AG09319 (cell line): ENCODE measurements at places on chromosomes 12 and 14.

DNA sequence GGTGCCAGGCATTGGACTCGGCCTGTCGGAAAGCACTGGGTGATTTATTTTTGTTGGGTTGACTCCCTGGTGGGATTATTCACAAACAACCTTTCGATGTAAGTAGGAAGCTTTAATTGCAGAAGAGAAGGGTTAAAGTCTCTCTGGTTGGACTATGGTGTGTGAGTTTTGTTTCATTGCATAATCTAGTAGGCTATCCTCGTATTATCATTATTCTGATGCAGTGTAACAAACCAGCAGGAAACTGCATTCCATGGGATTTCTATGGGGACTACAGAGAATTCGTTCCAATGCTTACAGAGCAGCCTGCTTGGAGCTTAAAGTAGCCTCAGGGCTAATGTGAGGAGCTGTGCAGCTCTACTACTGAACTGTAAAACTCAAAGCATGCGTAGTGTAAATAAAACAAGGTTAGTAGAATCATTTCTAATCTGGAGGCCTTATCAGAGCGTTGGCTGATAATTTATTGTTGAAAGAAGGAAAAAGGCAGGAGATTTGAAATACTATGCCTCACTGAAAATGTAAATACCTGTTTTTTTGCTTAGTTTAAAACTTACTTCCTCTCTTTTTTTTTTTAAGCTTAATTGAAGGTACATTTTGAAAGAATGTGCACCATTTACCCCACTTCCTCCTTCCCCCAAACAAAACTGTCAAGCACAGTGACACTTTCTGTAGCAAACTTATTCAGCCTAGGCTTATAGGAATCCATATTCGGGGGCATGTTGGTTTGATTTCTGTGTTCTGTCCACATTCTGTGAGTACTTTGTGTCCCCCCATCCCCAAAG is 226.7 kb downstream of the NPAS3 start:
- DNase-seq: peak; percentile 22

GRCh38 chr12:40946612-40947194 is 241.4 kb upstream of the PDZRN4 start:
- DNase-seq: peak; percentile 10

DNA sequence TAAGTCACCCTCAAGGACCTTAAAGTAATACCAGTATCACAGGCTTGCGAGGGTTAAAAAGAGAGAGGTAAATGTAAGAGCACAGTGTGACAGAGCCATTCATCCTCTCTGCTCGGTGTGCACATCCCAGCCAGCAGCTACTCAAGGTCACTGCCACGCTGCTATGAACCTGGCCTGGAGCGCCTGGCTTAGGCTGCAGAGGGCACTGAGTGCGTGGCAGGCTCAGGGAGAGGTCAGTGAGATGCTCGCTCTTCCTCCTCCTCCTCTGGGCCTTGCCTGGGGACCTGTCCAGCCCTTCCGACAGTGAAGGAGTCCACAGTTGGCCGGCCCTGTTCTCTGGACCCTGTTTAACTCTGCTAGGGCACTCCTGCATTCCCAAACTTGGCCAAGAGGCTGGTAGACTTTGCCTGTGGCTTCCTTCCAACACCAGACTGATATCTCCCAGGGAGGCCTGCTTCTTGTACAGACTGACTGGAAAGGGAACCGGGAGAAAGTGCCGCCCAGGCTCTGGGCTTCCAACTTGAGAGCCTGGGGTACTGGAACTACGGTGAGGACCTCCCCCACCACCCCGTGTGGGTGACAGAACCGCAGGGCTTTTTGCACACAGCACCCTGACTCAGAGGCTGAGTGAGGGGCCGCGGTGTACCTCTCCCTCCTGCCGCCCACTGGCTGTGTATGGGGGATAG is 62.6 kb upstream of the CORO1C start:
- DNase-seq: no peak

- no peak for DNase-seq
These were observed 126.5 kb downstream of the DYRK2 start for GRCh38 chr12:67774983-67775587.

GRCh38 chr12:117538032-117538690 is 176.7 kb upstream of the NOS1 start:
- DNase-seq: no peak

DNA sequence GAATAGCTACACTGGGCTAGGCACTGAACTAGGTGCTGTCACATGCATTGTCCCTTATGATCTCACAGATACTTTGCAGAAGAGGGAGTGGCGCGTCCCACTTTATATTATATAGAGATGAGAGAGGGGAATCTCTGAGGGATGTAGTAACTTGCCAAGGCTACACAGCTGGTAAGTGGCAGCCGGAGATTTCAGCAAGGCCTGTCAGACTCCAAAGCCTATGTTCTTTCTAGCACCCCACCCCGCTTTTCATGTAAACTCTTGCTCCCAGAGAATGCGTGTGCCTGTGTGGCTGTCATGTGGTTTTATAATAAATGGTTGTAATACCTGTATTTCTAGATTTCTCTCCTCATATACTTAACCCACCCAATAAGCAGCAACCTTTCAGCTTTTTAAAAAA is 39.1 kb downstream of the WDR20 start:
- no peak for DNase-seq

- no peak for DNase-seq
These were observed 753 bp downstream of the CSRNP2 start for GRCh38 chr12:51082561-51083125.
